Fibroblast of lung (primary cell): ENCODE measurements at places on chromosomes 13 and 19. TPM values are rescaled to one million over a fixed set of nuclear protein-coding genes. Genes with fewer than 3 reads are reported as not detected.

The F7 gene
- not detected in 2 replicates for polyA plus RNA-seq

The TTC9B gene
- not detected in 2 replicates for polyA plus RNA-seq

- peak; percentile 45 for DNase-seq
These were observed 18.0 kb downstream of the SLC5A5 start for GRCh38 chr19:17889609-17890214.

- peak; percentile 15 for DNase-seq
These were observed 12.2 kb upstream of the MLLT1 start for GRCh38 chr19:6292006-6292405.

The SELENOV gene
- polyA plus RNA-seq = not detected in 2 replicates

The LRRC63 gene
- polyA plus RNA-seq = 0.03 TPM in 1 of 2 replicates, not detected in the other

DNA sequence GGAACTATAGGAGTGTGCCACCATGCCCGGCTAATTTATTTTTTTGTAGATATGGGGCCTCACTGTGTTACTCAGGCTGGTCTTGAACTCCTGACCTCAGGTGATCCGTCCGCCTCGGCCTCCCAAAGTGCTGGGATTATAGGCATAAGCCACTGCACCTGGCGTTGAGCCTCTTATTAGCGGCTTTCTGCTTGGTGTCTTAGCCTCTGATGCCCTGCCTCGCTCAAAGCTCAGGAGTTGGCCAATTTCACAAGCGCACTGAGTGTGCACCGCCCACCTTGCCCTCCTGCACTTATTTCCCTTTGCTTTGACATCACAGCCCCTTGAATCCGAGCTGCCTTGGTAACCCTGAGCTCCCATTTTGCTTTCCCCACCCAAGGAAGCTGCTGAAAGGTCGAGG is 10.1 kb downstream of the YIPF2 start:
- no peak for DNase-seq

DNA sequence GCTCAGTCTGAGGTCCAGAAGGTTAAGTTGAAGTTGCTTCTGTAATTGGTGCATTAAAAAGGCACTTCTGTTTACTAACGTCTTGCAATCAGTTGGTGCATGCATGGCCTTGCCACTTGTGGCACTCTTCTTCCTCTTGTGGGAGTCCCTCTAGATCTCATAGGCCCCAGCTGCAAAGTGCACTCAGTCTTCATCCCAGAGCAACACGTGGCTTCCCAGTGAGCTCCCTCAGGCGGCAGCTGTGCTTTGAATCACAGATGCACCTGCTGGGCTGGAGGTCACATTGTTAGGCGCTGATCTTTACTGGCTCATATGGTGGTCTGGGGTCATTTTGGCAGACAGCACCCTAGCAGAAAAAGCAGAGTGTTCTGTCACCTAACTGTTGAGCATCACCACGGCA is 215.7 kb downstream of the ZNF536 start:
- no peak for DNase-seq

The CCDC122 gene
- polyA plus RNA-seq = 1.2 and 2.0 TPM in 2 replicates

The ZNF420 gene
- 3.2 and 5.6 TPM in 2 replicates for polyA plus RNA-seq

DNA sequence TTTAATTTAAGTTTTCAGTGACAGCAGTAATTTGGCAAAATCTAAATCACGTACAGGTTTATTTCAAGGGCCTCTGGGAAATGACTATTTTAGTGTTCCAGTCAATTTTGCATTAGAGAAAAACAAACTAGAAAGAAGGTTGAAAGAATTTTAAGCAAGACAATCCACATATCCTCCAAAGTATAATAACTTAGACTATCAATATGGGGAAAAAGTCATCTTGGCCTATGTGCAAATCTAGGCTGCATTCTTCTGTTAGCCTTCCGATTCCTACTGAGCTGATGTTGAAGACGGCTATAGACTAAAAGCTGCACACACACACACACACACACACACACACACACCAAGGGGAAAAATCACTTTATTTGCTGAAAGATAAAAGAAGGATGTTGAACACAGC is 81.3 kb downstream of the SLITRK6 start:
- no peak for DNase-seq

DNA sequence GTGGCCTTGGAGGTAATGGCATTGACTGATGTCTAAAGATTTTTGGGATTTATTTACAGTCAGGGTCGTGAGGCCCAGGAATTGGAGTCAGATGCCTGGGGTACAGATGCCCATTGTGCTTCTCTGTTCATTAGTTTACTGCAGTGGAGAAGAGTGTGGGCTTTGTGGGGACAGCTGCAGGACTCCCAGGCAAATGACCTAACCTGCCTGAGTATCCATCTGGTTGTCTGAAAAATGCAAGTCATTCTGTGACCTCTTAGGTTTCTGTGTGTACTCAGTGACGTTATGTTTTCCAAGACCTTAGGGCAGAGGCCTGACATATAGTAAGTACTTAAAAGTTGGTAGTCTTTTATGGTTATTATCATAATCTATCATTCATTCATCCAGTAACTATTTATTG is 60.5 kb downstream of the SPATA13 start:
- no peak for DNase-seq

DNA sequence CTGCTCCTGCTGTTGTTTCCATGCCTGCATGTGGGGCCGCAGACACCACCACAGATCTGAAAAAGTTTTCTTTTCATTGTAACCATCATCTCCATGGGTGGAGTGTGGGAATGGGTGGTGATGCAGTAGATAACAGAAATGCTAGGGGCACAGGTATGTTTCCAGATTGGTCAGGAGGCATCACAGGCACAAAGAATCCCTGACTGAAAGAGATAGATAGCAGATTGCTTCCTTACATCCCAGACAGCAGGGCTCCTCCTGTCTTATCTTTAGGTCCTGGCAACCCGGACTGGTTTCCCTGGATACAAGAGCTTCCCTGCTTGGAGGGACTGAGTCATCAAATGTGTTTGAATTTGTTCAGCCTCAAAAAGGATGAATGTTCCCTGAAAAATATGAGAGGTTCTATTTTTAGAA is 1937.6 kb downstream of the PCDH9 start:
- DNase-seq = peak; percentile 87

DNA sequence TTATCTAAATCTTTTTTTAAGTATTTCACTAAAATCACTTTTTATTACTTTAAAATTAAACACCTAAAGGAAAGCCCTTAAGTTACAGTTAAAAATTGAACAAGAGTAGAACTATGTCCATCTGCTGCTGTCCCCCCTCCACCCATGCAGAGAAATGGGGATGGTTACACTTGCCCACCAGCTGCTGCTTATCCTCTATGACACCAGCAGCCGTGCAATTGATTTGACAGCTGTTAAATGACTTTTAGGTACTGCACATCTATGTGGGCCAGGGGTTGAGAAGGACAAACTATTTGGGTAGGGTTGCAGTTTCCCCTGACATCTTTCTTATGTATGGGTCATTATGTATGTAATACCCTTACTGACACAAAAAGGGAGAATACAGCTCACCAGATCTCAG is 77.2 kb downstream of the TBC1D4 start:
- DNase-seq = no peak

The CYSLTR2 gene
- 0.03 TPM in 1 of 2 replicates, not detected in the other for polyA plus RNA-seq

GRCh38 chr13:113804017-113804702 is 45.1 kb downstream of the TMEM255B start:
- DNase-seq = peak; percentile 62

DNA sequence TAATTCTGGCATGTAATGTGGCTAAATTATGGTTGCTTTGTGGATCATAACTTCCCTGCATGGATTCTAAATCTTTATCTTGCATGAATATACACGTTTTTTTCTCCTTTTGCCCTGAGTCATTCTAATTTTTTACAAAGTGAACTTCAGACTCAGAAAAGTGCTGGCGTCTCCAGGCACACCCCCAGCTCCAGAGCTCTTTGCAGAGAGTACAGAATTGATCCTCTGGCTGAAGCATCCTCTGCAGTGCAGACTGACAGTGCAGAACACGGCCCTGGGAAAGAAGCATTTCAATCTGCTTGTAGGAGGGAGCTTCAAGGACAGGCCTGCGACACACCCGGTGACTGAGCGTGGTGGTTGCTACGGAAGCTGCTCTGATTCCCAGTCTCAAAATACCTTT is 228.1 kb downstream of the FGF9 start:
- DNase-seq = no peak

The ZNF44 gene
- 5.2 and 5.9 TPM in 2 replicates for polyA plus RNA-seq

GRCh38 chr13:92187378-92187989 is 789.1 kb downstream of the GPC5 start:
- peak; percentile 62 for DNase-seq

- no peak for DNase-seq
These were observed 17.3 kb downstream of the PRKCSH start for GRCh38 chr19:11452620-11453310.

GRCh38 chr13:104105418-104106355 is 1039.5 kb upstream of the SLC10A2 start:
- DNase-seq = peak; percentile 6

DNA sequence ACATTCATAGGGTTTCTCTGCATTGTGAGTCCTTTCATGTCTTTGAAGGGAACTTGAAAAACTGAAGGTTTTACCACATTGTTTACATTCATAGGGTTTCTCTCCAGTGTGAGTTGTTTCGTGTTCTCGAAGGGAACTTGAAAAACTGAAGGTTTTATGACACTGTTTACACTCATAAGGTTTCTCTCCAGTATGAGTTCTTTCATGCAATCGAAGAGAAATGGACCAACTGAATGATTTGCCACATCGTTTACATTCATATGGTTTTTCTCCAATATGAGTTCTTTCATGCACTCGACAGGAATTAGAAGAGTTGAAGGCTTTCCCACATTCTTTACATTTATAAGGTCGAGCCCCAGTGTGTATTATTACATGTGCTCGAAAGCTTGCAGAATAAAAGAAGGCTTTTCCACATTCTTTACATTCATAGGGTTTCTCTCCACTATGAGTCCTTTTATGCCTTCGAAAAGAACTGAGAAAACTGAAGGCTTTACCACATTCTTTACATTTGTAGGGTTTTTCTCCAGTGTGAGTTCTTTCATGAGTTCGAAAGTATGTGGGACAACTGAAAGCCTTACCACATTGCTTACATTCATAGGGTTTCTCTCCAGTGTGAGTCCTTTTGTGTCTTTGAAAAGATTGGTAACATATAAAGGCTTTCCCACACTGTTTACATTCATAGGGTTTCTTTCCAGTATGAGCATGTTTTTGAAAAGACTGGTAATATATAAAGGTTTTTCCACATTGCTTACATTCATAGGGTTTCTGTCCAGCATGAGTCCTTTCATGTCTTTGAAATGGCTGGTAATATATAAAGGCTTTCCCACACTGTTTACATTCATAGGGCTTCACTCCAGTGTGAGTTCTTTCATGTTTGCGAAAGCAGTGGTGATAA is 20.7 kb downstream of the ZNF14 start:
- DNase-seq = no peak

DNA sequence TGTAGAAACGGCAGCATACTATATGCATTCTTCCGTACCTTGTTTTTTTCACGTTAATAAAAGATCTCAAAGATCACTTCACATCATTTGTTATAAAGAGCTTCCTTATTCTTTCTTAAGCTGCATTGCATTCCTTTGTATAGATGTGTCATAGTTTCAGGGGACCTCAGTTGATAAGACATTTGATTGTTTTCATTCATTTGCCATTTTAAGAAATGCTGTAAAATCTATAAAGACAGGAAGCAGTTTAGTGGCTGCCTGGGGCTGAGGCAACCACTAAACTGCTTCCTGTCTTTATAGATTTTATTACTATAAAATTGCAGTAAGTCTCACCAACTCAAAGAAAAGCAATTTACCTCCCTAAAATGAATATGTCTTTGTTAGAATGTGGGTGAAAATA is 59.4 kb downstream of the ZDHHC20 start:
- peak; percentile 25 for DNase-seq

The NLRP11 gene
- polyA plus RNA-seq = not detected in 2 replicates

- no peak for DNase-seq
These were observed 87.1 kb downstream of the TEX29 start for GRCh38 chr13:111407381-111408131.

- peak; percentile 56 for DNase-seq
These were observed 7.9 kb upstream of the LINGO3 start for GRCh38 chr19:2315818-2316353.
